Stimulated activated CD8-positive, alpha-beta memory T cell treated with anti-CD3 and anti-CD28 coated beads, Interleukin-12 subunit alpha, Interleukin-12 subunit beta, amount 100 ng/mL, for 1 hour (primary cell): ENCODE measurements at places on chromosomes 1 and 21.

DNA sequence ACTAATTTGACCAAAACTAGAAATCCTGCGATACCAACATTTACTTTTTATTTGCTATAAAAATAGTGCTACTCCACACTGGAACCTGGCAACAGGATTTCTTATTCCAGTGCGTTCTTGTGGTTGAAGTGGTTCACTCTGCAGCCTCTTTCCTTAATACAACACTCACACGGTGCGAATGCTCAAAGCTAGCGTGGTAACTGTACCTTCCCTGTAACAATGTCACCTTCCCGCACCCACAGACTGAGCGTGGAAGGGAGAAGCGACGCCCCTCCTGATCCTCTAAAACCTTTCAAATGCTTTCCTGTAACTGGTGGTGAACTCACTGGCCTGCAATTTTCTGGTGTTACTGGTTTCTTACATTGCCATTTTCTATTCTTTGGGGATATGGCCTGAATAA, 132.2 kb downstream of the LRRC53 start:
- DNase-seq, result no peak

GRCh38 chr1:110068646-110069403, 1.6 kb downstream of the ALX3 start:
- no peak for DNase-seq

DNA sequence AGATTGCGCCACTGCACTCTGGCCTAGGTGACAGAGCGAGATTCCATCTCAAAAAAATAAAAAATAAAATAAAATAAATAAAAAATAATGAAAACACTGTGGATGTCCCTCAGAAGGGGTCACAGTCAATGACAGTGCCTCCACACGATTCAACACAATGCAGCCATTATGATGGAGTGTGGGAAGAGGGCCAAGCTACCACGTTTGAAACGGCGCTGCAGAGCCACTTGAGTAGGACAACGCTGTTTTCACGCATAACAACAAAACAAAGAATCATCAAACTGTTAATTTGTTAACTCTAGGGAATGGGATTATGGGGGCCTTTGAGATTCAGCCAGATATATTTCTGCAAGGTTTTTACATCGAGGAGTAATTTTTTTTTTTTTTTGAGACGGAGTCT, 36.5 kb downstream of the NKAIN1 start:
- no peak for DNase-seq

DNA sequence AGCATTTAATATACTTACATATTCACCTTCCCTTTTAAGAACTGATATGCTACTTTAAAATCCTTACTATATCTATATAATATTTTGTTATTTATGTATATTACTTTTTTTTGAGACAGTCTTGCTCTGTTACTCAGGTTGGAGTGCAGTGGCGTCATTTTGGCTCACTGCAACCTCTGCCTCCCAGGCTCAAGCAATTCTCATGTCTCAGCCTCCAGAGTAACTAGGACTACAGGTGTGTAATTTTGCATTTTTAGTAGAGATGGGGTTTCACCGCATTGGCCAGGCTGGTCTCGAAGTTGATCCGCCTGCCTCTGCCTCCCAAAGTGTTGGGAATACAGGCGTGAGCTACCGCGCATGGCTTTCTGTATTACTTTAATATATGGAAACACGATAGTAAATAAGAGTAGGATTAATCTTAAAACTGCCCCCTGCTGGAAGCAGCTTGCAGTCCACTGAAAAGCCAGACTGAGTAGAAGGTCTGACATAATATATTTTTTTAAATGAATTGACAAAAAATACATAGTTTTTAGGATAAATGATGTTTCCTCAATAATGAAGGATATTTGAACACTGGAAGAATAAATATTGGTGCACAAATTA, 24.4 kb downstream of the RCAN3 start:
- DNase-seq, result peak; percentile 39

DNA sequence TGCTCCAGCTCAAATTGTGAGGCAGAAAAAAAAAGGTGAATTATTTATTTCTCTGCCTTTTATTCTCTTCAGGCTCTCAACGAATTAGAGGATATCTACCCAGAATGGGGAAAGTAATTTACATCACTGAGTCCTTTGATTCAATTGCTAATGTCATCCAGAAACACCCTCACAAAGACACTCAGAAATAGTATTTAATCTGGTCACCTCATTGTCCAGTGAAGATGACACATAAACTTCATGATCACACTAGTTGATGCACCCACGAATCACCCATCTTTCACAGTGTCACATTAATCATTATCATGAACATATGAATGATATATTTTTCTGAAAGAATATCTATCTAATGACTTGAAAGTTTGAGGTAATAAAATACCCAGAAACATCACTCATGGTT, 868.5 kb downstream of the BRINP3 start:
- no peak for DNase-seq

DNA sequence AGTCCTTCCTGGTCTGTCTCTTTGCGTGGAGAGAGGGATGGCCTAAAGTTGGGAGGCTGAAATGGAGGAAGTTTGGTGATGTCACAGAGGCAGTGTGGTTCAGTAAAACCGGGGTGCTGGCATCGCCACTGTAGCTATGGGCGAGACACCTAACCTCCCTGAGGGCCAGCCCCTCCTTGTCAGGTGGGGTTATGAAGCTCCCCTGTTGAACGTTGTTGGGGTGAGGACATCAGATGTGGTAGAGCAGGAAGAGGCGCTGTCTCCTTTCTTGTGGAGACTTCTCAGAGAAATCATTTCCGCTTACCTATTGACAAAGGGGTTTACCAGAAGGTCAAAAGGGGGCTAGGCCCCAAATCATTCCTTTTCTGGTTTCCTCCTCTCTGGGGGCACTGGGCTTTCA, 294.7 kb downstream of the SIPA1L2 start:
- no peak for DNase-seq

GRCh38 chr1:192496369-192497056, 79.1 kb upstream of the RGS1 start:
- DNase-seq, result no peak

GRCh38 chr1:221376286-221376685, 365.6 kb downstream of the DUSP10 start:
- DNase-seq, result no peak

- DNase-seq, result no peak
Observed at GRCh38 chr1:175802407-175803123, 59.2 kb upstream of the TNR start.

DNA sequence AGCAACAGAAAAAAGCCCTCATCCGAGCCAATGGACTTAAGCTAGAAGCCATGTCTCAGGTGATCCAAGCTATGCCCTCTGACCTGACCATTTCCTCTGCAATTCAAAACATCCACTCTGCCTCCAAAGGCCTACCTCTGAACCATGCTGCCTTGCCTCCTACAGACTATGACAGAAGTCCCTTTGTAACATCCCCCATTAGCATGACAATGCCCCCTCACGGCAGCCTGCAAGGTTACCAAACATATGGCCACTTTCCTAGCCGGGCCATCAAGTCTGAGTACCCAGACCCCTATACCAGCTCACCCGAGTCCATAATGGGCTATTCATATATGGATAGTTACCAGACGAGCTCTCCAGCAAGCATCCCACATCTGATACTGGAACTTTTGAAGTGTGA, 20.7 kb downstream of the NR5A2 start:
- DNase-seq, result no peak

DNA sequence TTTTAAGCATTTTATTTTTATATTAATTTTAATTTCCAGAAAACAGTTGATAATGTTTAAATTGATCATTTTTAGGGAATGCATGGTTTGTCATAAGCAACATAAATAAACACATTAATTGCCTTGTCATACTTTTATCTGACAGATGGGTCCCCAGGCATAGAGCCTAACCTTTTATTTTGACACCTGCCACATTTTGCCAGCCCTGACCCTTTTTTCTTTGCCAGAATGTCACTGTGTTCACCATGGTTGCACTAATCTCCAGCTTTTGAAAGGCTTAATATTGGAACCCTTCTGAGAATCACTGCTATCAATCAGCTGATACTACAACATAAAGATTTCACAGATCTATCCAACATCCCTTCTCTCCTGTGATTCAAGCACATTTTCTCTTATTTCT, 56.0 kb upstream of the DPYD start:
- no peak for DNase-seq
